Aorta (tissue), 5 donors: ENCODE measurements at places on chromosomes 3 and 15.

DNA sequence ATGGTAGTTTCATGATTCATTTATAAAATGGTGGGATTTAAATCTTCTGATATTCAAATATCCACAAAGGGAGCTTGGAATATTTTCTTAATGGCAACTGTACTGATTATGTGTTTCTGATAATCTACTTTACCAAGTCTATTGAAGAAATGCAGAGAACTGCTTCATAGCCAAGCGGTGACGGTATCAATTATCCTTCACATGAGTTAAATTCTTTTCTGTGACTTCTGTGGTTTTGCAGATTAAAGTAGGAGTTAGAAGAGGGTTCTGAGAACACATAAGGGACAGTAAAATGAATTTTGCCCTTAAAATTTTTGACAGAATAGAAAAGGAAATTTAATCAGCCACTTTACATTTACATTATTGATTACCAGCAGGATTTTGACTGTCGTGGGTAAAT is 563.2 kb downstream of the GBE1 start:
- no peaks in the 10 kb centered on the region for H3K36me3 ChIP-seq
- H3K4me3 ChIP-seq: no peak overlapping the region
- no peak for DNase-seq
- H3K27ac ChIP-seq: no peak overlapping the region
- no peaks in the 10 kb centered on the region for H3K27me3 ChIP-seq

- H3K4me3 ChIP-seq: no peak overlapping the region
- H3K4me1 ChIP-seq: peaks cover 2% of the 10 kb centered on the region
- DNase-seq: no peak
- H3K36me3 ChIP-seq: no peaks in the 10 kb centered on the region
- H3K27me3 ChIP-seq: no peaks in the 10 kb centered on the region
- H3K27ac ChIP-seq: peak overlapping the region; percentile 52
These were observed 111.4 kb downstream of the PGPEP1L start for GRCh38 chr15:98896002-98896721.

GRCh38 chr3:78129707-78130106 is 1089.8 kb downstream of the ROBO2 start:
- no peaks in the 10 kb centered on the region for H3K4me1 ChIP-seq
- H3K27ac ChIP-seq: no peak overlapping the region
- no peaks in the 10 kb centered on the region for H3K36me3 ChIP-seq
- DNase-seq: no peak
- H3K4me3 ChIP-seq: no peak overlapping the region

DNA sequence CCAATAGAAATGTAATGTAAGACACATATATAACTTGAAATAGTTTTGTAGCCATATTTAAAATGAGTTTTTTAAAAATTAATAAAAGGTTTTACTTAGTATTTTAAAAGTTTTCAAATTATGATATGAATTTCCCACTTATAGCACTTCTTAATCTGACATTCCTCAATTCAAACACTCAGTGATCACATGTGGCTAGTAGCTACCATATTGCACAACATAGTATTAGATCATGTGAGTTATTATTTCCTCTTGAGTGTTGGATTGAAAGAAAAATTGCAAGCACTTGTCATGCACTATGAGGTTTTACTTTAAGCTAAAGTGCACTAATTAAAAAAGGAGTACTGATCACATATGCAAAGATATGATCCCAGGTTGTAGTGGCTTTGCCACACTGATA is 453.4 kb upstream of the ROBO2 start:
- DNase-seq: no peak
- H3K36me3 ChIP-seq: no peaks in the 10 kb centered on the region
- H3K27me3 ChIP-seq: no peaks in the 10 kb centered on the region
- H3K4me3 ChIP-seq: no peak overlapping the region
- H3K27ac ChIP-seq: no peak overlapping the region

DNA sequence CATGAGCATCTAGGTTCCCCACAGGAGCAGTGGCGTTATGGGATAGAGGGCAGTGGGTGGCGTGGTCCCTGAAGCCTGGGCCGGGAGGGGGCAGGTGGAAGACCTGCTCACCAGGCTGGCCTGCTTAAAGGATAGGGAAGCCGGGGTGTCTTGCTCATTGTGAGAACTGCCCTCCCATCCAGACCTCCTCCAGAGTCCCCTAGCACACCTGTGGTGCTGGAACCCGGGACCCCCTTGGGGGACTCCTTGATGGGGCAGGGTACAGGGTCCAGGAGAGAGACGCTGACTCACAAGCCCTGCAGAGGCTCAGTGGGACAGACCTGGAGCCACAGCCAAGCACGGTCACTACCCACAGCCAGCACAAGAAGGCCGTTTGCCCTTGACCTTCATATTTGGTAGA is 2.8 kb upstream of the RHCG start:
- H3K27ac ChIP-seq: no peak overlapping the region
- no peaks in the 10 kb centered on the region for H3K4me1 ChIP-seq
- H3K36me3 ChIP-seq: no peaks in the 10 kb centered on the region
- DNase-seq: no peak
- no peaks in the 10 kb centered on the region for H3K27me3 ChIP-seq
- H3K4me3 ChIP-seq: no peak overlapping the region

GRCh38 chr3:12822725-12823373 is 18.5 kb downstream of the RPL32 start:
- no peaks in the 10 kb centered on the region for H3K27me3 ChIP-seq
- no peaks in the 10 kb centered on the region for H3K36me3 ChIP-seq
- H3K4me1 ChIP-seq: no peaks in the 10 kb centered on the region
